ENCODE measurements at places on chromosomes 12 and 14. TPM values are rescaled to one million over a fixed set of nuclear protein-coding genes. Genes with fewer than 3 reads are reported as not detected.

DNA sequence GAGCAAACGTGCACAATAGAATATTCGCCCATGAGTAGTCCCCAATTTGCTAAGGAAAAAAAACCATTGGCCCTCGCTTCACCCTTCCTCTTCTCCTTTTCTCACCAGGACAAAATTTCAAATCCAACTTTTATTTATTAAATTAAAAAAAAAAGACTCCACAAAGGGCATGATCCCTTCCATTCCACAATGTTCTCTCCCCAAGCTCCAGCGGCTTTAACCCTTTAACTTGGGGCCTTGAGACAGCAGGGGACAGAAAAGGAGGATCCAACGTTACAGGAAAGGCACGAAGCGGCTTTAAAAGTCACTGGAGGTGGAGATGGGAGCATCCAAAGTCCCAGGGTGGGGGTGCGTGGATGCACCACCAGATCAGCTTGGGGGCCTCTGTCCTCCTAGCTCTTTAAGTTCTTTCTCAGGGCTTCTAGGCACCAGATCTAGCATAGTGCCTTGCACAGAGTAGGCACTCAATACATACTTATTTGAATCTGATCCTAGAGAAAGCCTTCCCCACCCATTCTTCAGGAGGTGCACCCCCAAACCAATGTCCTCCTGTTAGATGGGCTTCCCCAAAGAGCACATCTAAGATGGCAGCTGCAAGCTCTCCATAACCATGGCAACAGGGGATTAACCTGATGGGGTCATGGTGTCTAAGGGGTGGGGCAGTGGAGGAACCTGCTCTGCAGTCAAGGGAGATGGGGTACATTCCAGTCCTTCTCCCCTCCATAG lies 5.2 kb upstream of the AAAS start:
- DNase-seq = no peak

Gene KRT2
- total RNA-seq = not detected

DNA sequence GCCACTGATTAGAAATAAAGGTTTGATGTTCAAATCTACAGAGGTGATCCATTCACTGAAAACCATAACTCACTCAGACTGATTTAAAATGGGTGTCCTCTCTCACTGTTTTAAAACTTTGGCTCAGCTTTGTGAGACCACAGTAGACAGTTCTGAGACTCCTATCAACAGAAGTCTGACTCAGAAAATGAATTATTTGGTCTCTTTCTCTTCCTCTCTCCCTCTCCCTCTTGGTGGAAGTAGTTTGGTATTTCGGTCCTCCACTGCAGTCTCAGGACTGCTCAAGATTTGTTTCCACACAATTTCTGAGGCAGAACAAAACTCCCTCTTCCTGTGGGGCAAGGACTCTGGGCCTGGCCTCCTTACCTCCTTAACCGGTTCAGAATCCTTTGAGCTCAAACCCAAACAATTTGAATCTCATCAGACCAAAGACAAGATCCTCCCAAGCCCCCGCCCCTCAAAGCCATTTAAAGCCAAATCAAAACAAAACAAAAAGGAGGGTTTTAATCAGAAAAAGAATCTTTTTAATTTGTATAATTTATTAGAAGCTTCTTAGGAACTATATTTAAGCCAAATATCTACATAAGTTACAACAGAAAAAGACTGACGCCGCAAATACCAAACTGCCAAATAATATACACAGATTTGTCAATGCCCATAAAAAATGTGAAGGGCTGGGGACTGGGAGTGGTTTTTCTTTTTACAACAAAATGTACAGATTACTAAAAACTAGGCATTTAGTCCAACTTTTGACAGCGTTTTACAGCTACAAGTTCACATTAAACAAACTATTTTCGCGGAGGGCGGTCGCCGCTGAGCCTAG lies 3.9 kb downstream of the NKX2-1 start:
- DNase-seq = no peak

GRCh38 chr14:24196071-24197055 lies 1.1 kb upstream of the TM9SF1 start:
- no peak for DNase-seq

Gene GALNT9
- total RNA-seq = 0.12 TPM

DNA sequence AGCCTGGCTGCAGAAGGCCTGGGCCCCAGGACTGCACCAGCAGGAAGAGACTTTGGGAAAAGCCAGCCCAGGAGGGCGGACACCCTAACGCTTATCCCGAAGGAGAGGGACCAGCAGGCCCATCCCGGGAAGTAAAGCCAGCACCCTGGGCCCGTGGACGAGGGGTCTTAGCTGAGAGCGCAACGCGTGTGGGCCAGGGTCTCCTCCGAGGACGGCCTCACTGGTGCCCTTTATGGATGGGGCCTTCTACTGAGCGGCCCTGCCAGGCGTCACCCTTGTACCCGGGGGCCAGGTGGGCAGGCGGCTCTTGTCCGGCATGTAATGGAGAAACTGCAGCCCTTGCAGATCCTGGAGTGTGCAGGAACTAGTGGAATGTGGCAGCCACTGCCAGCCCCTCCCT lies 14.1 kb downstream of the TEDC1 start:
- DNase-seq = no peak

Gene RPGRIP1
- total RNA-seq = 0.49 TPM

Gene OTOGL
- 0.20 TPM for total RNA-seq

Gene TPH2
- not detected for total RNA-seq

GRCh38 chr14:96630281-96630680 lies 128.1 kb downstream of the PAPOLA start:
- DNase-seq = no peak

GRCh38 chr12:6754411-6754810 lies 1.5 kb upstream of the MLF2 start:
- DNase-seq = no peak

DNA sequence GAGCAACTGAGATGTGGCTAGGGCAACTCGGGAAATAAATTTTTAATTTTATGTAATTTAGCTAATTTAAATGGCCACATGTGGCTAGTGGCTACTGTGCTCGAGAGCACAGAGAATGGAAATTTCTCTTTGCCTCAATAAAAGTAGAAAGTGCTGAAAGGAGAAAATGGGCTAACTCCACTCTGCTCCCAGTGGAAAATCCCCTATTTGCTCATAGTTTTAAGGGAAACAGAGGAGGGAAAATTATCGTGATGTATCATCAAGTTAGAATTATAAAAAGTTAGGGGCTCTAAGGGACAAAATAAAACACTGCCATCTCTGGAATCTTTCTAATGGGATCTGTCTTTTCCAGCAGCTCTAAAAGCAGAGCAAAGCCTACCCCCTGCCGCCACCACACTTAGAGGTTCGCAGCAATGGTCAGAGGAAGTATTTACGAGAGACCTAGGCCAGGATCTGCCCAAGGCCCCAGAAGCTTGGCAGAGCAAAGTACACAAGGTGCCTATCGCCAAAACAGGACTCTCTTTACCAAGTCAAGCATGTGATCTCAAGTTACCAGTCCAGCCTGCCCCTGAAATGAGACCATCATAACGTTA lies 220.7 kb downstream of the PPM1H start:
- no peak for DNase-seq

GRCh38 chr14:82731526-82731925 lies 1197.9 kb upstream of the SEL1L start:
- DNase-seq = no peak

Gene CD69
- 18.4 TPM for total RNA-seq

Gene ST8SIA1
- 2.4 TPM for total RNA-seq

- no peak for DNase-seq
These were observed 426.2 kb downstream of the IPO8 start for GRCh38 chr12:30269496-30269895.

Gene DIO2
- 1.8 TPM for total RNA-seq

GRCh38 chr12:118065380-118065779 lies 4.4 kb upstream of the WSB2 start:
- DNase-seq = no peak

Gene AJUBA
- 53.3 TPM for total RNA-seq
